Bronchial epithelial cell (primary cell): ENCODE measurements at places on chromosomes 3 and 15.

- DNase-seq, result peak; percentile 99
These were observed 28.4 kb downstream of the CPN2 start for GRCh38 chr3:194322678-194323211.

DNA sequence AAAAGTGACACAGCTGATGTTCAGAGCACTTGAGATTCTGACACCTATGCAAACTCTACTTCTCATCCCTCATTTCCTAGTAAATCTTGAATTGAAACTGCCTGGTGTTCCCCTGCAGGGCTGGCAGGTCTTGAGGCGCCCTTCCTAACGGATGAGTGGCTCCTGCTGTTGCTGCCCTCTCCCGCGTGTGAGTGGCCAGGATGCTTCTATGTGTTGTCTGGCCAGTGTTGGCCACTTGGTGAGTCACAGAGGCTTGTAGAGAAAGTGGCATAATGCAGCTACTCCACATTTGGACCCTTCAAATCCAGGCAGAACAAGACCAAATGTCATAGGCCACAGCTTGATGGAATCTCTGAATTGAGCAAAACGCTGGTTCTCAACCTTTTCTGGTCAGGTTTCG lies 63.6 kb downstream of the MOBP start:
- DNase-seq, result no peak

DNA sequence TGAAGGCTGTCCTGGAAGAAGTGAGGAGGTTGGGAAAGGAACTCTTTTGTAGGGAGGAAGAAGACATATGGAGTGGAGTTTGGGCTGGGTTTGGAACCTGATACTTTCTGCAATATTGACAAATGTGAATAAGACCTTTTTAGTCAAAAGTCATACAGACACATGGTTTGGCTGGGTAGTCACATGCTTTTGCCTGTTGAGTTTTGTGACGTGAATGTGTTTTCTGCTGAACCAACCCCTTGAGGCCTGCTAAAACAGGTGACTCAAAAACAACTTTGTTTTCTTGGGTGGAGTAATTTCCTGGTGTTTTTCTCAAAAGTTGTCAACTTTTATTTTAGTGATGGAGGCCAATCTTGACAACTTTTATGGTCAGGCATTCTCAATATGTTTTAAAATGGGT lies 39.4 kb upstream of the CCR4 start:
- peak; percentile 75 for DNase-seq

- peak; percentile 80 for DNase-seq
These were observed 244.2 kb upstream of the LRIG1 start for GRCh38 chr3:66744986-66745385.

DNA sequence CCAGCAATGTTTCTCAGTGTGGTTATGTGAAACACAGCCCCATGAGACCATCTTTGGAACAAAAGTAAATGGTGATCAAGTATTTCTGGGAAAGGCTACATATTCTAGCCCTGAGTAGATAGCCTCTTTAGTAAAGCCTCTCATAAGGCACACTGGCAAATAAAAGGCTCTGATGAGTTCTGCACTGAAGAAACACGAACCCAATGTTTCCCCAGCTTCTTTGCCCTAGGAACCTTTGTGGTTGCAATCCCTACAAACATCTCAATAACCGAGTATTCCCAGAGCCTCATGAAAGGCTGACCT lies 41.8 kb downstream of the RAB6B start:
- DNase-seq, result no peak

- peak; percentile 51 for DNase-seq
These were observed 11.5 kb downstream of the KBTBD13 start for GRCh38 chr15:65087873-65088642.

- no peak for DNase-seq
These were observed 97.3 kb downstream of the XXYLT1 start for GRCh38 chr3:195173657-195174056.

- DNase-seq, result no peak
These were observed 163.4 kb upstream of the IQSEC1 start for GRCh38 chr3:13236557-13237173.

- DNase-seq, result no peak
These were observed 81.8 kb upstream of the MLF1 start for GRCh38 chr3:158489181-158489580.

GRCh38 chr3:129656659-129657247 lies 50.3 kb upstream of the PLXND1 start:
- no peak for DNase-seq

GRCh38 chr15:75054172-75054897 lies 30.9 kb downstream of the PPCDC start:
- no peak for DNase-seq

GRCh38 chr3:139202959-139203349 lies 140.9 kb upstream of the MRPS22 start:
- DNase-seq, result no peak

DNA sequence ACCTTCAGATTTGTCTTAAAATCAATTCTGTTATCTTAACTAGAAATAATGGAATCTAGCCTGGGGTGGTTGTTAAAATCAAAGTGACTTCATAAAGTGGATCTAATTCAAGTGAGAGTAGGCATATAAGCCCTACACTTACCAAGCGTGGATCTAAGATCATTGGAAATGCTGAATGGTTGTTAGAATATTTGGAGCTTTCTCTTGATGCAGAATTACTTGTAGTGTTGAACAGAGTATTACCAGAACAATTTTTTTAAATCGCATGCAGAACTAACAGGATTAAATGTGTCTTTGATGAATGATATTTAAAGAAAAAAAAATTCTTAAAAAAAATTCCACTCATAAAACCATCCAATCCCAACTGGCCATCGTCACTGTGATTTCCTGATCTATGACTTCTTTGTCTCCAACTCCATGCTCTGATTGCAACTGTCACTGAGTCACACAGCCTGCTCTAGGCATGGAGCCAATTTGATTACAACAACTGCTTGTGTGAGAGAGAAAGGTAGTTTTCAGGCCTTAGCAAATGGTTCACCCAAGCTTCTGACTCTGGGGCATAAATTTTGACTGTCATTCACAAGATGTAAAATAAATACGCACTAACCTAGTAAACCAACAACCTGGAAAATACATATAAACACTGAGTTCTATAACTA lies 25.9 kb upstream of the SPRED1 start:
- peak; percentile 95 for DNase-seq

DNA sequence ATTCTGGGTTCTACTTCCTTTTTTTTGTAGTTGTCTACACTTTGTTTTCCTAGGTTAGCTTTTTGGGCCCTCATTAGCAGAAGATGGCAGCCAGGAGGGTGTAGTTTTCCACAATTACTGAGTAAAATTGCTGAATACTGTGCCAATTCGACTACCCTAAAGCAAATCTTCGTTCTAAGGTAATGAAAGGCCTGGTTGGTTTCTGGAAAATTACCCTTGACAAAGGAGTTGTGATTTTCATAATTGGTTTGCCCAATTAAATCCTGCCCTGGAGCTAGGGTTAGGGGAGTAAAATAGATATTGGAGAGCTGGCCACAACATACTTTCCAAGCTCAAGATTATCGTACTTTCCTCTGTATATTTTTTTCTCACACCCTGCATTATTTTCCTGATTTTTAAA lies 293.0 kb downstream of the OXSM start:
- DNase-seq, result no peak

DNA sequence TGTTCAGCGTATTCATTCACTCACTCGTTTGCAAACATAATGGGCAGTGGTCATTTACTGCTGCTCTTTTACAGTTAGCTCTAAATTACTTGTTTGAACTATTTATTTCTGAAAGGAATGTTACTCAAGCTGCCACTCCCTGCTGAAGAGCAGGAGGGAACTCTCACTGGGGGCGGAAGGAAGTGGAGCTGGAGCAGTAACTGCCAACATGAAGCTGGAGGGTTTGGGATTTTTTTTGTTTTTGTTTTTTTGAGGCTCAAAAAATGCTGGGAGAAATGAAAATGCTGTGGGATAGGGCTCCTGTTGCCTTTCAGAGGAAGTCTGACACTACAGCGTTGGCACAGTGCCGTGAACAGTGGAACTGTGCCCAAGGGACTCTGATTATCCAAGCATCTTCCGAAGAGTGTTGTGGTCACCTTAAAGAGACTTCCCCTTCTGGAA lies 44.1 kb downstream of the SENP2 start:
- peak; percentile 34 for DNase-seq

DNA sequence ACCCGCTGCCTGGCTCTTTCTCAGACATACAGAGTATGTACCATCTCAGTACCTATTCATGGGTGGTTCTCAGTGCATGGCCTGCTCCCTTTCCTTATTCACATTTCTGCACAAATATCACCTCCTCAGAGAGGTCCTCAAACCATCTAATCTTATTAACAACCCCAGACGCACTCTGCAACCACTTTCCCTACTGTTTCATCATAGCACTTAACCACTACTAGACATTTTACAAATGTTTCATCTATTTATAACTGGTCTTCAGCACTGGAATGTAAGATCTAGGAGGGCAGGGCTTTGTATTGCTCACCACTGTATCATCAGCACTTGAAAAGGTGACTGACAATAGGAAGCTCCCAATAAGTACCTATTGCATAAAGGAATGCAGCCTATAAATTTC lies 45.1 kb downstream of the TNIK start:
- DNase-seq, result peak; percentile 71

- DNase-seq, result peak; percentile 12
These were observed 155.2 kb downstream of the FAM43A start for GRCh38 chr3:194840661-194841514.

- peak; percentile 18 for DNase-seq
These were observed 45.5 kb downstream of the PPM1L start for GRCh38 chr3:160801386-160802118.

DNA sequence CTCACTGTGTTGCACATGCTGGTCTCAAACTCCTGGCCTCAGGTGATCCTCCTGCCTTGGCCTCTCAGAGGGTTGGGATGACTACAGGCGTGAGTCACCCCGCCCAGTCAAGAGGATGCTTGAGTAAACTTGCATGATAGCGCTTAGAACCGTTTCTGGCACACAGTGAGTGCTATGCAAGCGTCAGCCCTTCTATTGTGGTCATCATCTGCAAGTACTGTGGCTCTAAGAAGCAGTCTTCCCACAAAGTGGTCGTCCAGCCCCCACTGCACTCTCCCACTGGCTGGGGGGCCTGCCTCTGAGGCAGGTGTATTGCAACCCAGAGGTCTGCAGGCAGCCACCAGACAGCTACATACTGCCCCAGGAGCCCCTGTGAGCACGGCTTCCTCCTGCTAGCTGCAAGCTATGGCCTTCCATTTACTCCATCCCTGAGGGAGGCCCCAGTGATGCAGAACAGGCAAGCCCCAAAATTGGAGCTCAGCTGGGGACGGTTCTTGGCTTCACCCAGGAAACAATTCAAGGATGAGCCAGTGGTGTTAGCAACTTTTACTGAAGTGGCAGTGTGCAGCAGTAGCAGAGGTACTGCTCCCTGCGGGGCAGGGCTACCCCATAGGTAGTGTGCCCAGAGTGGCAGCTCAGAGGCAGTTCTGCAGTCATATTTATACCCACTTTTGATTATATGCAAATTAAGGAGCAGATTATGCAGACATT lies 95.4 kb downstream of the LSM3 start:
- peak; percentile 75 for DNase-seq

DNA sequence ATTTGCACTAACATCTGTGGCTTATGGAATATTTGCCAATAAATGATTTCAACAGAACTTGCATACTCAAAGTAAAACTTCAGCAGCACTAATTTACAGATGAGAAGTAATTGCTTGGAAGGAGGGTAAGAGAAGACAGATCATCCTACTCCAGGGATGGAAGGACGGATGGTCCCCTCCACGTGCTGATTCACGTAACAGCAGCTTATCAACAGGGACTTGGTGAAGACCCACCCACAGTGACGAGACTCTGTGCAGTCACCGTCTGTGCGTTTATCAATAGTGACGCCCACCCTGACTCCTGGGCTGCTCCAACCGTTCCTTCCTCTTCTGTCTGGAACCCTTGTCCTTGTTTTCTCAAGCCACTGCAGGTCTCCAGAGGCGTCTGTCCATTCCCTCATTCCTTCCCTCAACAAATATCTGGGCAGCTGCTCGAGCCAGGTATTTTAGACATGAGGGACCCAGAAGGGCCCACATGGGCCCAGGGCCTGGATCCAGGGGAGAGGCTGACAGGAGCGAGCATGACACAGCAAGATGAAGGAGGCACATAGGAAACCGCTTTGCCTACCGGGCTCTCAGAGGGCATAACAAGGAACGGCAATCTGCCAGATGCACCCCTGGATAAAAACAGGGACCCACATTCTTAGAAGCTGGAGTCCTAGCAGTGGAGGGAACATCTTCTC lies 33.3 kb downstream of the PCSK6 start:
- DNase-seq, result no peak

- no peak for DNase-seq
These were observed 152.3 kb upstream of the STAC start for GRCh38 chr3:36227980-36228379.

DNA sequence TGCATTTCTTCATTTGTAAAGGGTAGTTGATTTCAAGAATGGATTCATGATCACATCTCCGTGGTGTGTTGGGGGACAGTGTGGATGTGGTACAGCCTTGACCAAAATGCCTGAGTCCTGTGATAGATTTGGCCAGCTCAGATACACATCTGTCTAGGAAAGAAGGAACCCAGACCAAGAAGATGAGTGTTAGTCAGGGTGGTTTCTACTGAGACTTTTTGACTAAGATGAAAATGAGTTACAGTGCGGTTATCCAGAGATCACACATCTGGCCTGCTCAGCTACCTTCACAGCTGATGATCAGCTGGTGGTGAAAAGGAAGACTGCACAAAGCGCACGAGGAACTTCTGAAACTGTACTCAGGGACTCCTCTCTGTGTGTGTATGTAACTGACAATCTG lies 68.0 kb downstream of the FNDC3B start:
- no peak for DNase-seq

GRCh38 chr3:98768961-98769360 lies 5.8 kb downstream of the ST3GAL6 start:
- no peak for DNase-seq

- no peak for DNase-seq
These were observed 144.8 kb downstream of the SMAD6 start for GRCh38 chr15:66846811-66847210.

DNA sequence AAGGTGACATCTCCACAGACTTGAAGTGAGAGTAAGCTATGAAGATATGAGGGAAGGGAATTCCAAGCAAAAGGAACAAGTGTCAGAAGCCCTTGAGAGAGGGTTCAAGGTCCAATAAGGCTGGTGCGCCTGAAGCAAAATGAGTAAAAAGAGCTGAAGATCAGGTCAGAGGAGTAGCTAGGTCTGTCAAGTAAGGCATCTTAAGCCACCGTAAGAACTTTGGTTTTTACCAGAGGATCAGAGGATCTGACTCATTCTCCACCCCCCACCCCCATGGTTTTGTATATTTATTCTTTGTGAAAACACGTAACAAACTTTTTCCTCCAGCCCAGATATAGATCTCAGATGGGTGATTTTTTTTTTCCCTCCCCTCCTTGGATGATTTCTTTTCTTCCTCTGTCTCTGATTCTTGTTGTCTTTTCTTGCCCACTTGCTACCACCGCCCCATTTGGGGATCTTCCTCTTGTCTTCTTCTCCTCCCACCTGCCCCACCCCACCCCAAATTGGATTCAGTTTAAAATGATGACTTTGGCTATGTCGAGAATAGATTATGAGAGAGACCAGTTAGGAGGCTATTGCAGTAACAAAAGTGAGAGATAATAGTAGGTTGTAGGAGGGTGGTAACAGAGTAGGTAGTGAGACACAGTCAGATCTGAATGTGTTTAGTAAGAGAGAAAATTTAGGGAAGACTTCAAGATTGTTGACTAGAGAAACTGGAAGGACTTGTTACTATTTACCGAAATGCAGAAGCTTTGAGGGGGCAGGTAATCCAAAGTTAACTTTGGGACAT lies 6.1 kb downstream of the TRMT10C start:
- no peak for DNase-seq

GRCh38 chr15:40229956-40230355 lies 8.9 kb upstream of the PAK6 start:
- no peak for DNase-seq
